Femur (tissue), 1 donor: ENCODE measurements at places on chromosomes 11 and 22.

GRCh38 chr11:44335052-44335760, 25.3 kb upstream of the ALX4 start:
- DNase-seq, result no peak

DNA sequence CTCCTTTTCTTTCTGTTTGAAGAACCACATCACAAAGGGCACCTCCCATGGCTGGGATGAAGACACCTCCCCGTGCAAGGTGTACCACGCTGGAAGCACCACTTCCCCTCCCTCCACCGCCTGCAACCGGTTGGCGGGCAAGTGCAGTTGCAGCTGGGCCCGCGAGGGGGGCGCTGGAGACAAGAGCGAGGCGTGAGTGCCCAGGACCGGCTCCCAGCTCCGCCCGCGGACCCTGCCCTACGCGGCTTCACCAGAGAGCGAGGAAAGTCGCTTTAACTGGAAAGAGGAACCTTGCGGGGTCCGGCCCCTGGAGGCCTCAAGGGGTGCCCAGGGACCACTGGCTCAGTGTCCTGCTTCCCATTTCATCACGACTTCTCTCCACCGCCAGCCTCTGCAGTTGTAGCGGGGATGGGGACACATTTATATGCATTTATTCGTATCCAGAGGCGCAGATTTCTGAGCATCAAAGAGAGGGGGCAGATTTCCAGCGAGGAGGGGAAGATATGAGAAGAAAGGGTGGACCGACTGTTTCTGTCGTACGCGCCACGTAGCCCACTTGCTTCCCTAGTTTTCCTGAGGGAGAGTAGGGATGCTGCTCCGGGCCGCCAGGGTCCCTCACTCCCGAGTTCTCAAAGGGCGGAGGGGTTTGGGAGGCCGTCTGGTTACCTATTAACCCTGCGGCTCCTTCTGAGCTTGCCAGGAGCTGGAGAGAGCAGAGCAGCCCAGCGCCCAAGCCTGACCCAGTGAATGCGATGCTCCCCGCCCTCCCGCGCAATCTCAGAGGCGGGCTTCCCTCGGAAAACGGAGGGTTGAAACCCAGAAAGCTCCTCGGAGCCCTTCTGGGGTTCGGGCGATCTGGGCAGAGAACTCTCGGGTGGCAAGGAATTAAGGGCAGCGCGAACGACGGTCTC, 3.5 kb downstream of the ESAM start:
- DNase-seq, result peak; percentile 82

DNA sequence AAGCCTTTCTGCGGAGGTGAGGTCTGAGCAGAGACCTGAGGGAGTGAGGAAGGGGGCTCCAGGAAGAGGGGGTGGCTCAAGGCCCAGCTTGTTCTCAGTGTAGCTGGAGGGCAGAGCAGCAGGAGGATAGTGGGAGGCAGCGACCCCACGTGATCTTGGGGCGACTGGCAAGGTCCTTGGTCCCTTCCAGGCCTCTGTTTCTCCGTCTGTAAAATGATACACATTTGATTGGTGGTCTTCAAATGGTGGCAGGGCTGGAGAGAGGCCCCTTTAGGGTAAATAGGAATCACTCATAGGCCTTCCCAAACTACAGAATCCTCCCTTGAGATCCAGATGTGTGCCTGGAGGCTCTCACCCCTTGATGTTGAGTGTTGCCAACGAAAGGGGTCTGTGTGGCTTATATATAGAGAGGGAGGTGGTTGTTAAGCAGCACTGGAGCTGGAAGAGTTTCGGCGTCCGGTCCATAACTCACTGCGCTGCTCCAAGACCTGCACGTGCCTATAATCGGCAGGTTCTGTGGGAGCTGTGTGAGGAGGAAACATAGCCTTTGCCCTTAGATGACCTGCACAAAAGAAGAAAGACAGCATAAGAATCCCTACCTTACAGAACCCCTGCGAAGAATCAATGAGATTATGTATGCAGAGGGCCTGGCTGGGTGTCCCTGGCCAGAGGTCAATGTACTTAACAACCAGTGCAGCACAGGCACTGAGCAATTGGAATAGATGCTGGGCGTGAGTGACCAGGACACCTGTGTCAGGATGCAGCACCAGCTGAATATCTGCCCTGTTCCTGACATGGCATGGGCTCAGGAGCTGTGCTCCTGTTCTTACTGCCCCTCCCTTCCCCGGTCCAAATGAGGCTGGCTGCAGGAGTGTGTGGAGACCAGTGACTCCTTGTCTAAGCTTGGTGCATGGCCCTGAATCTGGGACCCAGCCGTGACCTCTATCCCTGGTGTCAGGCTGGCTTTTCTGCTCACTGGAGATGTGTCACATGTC, 28.7 kb downstream of the OTOG start:
- DNase-seq, result no peak

DNA sequence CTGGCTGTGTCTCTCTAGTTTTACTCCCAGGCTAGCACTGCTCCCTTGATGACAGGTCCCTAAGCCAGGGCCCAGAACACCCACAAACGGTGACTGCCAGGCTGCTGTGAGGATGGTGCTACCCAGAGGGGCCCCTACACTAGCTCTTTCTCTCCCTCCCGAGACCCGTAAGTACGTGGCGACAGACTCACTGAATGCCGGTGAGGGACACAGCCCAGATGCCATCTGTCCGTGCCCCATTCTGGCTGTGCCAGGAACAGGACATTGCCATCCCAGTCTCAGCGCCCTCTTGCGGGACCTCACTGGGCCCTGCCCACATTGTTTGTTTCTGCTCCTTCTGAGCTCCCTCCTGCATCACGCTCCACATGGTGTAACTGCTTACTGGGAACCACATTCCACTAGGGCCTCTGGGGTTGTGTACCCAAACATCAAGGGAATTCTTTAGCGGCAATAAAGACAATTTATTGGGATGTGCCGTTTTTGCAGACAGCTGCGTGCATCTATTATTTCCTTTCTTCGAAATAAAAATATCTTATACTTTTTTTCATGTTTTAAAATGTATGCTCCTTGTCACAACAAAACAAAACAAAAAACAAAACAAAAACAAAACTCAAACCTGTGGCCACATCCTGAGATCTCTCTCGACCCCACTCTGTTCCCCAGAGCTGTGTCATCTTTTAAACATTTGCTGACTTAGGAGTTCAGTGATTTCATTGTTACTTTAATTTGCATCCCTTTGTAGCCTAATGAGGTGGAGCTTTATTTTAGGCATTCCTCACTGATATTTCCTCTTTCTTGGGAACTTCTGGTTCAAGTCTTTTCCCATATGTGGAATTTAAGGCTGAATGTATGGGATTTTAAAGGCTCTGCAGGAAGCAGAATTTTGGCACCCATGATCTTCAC, 4.4 kb upstream of the TPCN2 start:
- DNase-seq, result peak; percentile 68

DNA sequence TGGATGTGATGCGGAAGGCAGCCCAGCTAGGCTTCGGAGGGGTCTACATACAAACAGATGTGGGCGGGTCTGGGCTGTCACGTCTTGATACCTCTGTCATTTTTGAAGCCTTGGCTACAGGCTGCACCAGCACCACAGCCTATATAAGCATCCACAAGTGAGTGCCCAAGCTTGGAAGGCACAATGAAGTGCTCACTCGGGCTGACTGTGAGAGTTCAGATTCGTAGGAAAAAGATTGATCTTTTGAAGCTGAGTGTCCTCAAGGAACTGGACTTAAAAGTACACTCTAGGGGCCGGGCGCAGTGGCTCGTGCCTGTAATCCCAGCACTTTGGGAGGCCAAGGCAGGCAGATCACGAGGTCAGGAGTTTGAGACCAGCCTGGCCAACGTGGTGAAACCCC, 3.7 kb downstream of the ACAD8 start:
- DNase-seq, result no peak
